ENCODE measurements at places on chromosomes 6 and 20.
A peak's percentile ranks its signal among the peaks of the same experiment; 100 is the strongest.

GRCh38 chr20:32366380-32366779 is 8.2 kb downstream of the ASXL1 start:
- DNase-seq = no peak

DNA sequence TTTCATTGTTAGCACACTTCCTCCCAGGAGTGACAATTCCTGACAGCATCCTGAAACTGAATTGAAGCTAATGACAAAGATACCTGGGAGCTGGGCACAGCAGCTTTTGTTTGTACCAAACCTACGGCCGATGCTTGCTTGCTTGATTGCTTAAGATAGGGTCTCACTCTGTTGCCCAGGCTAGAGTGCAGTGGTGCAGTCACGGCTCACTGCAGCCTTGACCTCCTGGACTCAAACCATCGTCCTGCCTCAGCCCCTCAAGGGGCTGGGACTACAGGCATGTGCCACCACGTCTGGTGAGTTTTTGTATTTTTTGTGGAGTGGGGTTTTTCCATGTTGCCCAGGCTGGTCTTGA is 84.7 kb upstream of the SCP2D1 start:
- no peak for DNase-seq

DNA sequence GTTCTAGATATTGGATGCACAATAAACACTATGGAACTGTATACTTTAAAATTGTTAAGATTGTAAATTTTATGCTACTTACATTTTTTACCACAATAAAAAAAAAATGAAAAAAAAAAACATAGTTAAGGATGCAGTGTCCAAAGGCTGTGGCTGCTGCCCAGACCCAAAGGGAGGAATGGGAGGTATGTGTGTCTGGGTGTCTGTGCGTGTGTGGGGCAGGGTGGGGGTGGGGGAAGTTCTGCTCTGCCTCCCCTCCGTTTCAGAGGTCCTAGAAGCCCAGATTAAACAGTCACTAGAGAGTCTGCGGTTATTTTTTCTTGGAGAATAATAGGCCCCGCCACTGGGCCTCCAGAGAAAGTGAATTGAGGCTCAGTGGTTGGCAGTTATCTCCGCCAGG is 136.4 kb upstream of the ARMC2 start:
- no peak for DNase-seq

DNA sequence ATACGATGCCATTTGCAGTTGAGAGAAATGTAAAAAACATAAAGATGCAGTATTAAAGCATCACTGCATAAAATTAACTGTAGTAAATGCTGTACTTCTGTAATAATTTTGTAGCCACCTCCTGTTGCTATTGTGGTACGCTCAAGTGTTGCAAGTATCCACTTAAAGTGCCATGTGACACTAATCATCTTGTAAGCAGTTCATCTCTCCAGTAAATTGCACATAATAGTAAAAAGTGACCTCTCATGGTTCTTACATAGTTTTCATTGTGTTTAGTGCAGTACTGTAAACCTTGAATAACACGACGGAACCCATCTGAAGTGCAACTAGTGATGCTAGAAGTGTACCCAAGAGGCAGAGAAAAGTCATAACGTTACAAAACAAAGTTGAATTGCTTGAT is 190.1 kb upstream of the VGLL2 start:
- DNase-seq = no peak

GRCh38 chr6:135008072-135008940 is 46.3 kb downstream of the HBS1L start:
- no peak for DNase-seq

GRCh38 chr6:102038964-102039363 is 645.5 kb downstream of the GRIK2 start:
- DNase-seq = no peak

GRCh38 chr6:145904868-145905267 is 59.3 kb downstream of the SHPRH start:
- no peak for DNase-seq

GRCh38 chr6:20952699-20953474 is 418.6 kb downstream of the CDKAL1 start:
- DNase-seq = peak; percentile 16

DNA sequence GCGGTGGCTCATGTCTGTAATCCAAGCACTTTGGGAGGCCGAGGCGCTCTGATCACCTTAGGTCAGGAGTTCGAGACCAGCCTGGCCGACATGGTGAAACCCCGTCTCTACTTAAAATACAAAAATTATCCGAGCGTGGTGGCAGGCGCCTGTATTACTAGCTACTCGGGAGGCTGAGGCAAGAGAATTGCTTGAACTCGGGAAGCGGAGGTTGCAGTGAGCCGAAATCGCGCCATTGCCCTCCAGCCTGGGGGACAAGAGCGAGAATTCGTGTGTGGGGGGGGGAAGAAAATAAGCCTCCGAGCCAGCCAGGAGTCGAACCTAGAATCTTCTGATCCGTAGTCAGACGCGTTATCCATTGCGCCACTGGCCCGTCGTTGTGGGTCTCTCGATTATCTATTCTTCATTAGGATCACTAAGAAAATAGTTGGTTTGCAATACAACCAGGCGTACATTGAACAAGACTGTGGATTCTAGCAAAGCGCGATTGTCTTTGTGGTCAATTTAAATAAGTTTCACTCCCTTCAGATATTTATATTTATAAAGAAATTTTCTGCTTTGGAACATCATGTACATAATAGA is 33.9 kb upstream of the PRSS16 start:
- peak; percentile 41 for DNase-seq

DNA sequence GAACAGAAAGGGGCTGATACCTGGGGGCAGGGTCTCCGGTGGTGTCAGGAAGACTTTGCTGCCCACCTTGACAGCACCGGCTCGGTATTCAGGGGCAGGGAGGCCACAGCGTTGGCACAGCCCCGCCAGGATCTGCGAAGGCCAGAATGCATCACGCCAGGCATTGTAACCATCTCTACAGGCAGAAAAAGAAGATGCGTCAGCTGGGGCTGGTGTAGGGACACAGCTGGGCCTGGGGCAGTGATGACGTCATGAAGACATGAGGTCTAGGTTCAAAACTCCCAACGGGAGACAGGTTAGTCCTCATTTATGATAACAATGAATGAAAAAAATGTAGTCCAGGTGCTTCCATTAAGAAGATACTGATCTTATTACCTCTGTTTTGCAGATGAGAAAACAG is 22.0 kb downstream of the ERGIC3 start:
- no peak for DNase-seq

GRCh38 chr20:64205611-64206026 is 41.4 kb downstream of the MYT1 start:
- DNase-seq = no peak

- no peak for DNase-seq
Measured at GRCh38 chr6:24358219-24358821, 461 bp upstream of the DCDC2 start.

DNA sequence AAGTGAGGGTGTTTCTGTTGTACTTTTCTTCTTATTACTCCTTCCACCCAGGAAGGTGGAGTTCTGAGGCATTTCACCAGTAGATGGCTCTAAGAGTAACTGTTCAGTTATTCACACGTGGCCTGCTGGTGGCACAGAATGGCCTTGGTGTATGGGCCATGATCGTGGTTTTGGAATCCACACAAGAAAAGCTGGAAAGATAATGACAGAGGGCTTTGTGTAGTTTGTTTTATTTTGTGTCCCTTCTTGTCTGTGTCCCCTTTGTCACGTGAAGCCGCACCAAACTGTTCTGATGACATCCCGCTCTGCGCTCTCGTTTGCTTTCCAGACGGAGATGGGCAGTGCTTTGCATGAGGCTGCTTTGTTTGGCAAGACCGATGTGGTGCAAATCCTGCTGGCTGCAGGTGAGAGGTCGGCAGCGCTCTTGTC is 93.4 kb downstream of the ANKS1A start:
- DNase-seq = peak; percentile 11

DNA sequence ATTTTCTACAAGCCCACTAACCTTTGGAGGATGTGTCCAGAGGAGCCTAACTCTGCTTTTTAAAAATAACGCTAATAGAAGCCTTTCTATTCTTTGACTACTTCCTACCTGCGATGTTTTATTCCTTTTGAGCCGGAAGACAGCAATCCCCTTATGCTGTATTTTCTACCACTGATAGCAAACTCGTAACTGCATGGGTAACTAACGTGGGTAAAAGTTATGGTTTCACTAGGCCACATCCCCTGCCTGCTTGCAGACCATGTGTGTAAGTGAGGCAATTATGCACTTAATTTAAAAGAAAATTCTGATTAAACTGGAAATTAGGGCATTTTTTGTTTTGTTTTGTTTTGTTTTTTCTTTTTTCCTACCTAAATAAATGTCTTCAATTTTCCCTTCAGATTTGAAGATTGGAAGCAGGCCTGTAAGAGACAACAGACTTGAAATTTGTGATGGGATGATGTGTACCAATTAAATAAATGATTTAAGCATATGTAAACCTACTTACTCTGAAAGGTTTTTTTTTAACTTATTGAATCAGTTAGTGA is 931 bp downstream of the UFL1 start:
- no peak for DNase-seq

DNA sequence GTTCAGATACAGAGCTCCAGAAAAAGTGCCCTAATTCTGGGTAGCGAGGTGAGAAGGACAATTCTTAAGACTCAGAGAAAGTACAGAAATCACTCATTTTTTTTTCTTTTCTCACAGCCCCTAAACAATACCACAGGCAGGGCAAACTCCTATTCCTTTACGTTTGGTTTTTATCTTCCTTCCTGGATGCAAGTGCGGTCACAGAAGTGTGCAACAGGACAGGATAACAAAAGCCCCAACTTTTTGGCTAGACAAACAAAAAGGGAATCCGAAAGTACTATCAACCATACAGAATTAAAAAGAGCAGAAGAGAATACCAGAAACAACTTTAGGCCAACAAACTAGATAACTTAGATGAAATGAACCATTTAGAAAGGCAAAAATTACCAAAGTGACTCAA is 18.4 kb upstream of the BEND6 start:
- no peak for DNase-seq

DNA sequence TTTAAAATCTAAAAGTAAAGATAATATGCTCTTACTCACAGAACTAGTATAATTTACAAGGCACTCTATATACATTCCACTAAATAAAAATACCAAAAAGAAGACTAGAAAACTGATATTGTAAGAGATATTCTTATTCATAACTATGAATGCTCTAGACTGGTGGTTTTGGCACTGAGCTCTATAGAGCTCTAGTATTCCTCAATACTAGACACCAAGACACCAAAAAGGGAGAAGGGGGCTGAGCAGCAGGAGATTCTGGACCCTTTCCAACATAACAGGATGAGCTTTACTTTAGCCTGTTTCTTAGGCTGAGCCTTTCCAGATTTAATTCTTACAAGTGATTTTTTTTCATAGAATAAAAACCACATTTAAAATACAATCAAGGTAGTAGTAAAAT is 173.6 kb downstream of the COL21A1 start:
- DNase-seq = no peak

GRCh38 chr20:2602046-2602735 is 50.2 kb upstream of the NOP56 start:
- no peak for DNase-seq

GRCh38 chr6:109874621-109875020 is 103.5 kb upstream of the GPR6 start:
- DNase-seq = no peak

DNA sequence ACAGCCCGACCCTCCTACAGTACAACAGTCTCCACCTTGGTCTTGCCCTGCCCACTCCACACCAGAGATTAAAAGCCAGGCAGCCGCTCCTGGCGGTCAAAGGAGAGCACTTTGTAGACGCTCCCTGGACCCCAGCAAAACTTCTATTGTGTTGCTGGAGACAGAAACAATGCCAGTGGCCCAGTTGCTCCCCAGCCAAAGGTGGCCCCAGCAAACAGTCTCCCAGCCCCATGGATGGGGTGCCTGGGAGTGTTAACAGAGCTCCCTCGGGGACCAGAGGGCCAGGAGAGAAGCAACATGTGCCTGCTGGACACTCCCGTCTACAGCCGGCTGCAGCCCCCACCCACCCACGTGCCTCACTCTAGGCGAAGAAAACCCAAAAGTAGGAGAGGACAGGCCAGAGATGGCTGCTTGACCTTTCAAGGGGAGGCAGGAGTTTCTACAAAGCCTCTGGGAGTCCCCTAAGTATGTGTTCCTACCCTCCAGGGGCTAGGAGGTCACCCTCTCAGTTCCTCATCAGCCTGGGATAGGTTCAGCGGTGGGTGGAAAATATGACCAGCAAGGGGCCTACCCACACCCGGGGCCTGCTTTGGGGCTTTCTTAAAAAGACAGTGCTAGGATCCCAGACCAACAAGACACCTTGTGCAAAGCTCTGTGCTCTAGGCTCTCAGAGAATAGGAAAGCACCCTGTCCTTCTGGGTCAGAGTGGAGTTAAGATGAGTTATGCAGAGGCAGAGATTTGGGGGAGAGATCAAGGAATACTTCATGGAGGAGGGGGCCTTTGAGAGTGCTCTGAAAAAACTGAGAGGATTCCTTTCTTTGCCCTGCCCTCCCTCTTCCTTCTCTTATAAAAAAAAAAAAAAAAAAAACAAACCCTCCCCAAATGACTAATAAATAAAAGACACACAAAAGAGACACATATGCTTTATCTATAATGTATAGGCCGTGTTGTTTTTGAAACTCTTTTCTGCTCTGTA is 19.0 kb upstream of the PREX1 start:
- no peak for DNase-seq

DNA sequence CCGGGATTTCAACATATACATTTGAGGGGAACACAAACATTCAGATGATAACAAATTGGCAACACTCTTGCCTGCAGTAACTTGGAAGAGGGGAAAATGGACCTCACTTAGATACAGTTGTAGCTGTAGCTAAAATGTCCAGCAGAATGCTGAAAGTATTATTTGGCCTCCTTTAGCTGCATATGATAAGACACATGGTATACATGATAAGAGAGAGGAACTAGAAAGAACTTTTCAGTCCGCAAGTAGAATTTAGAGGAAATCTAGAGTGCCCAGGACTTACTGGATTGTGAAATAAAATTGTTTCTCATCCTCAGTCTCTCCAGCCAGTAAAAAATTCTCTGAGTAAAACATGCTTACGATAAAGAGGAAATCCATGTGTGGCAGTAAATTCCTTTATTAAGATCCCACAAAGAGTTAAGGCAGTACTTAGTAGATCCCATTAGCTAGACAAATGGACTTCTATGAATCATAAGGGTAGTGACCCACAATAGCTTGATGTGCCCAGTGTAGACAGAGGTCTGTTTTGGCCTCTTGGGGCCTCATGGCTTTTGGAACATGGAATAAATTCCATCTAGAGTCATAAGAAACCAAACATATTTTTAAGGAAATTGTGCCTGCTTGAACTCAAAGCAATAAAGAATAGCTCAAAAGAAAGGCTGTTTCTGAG is 87.9 kb upstream of the RBM24 start:
- DNase-seq = no peak

DNA sequence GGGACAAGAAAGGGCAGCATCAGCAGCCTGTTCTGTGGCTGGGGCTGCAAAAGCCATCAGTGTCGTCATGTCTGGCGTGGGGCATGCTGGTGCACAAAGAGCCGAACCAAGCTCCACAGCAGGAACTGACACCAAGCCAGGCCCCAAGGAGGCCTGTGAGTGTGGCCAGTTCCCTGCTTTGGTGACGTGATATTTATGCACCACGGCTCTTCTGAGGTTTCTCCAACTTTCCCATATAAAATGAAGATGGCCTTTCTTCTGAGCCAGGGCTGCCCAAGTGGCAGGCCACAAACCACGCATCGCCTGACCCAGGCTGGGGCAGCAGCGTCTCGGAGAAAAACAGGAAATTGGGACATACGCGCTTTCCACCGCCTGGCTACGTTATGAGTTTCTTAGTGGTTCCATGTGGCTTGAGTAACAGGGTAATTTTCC is 109.9 kb downstream of the RIN2 start:
- no peak for DNase-seq

- DNase-seq = no peak
Measured at GRCh38 chr6:69795469-69796072, 1.2 kb downstream of the LMBRD1 start.

GRCh38 chr6:11650025-11650696 is 112.6 kb downstream of the TMEM170B start:
- peak; percentile 79 for DNase-seq

All from NCI-H226 (cell line).